Stimulated activated naive CD8-positive, alpha-beta T cell treated with anti-CD3 and anti-CD28 coated beads, Interleukin-15, Interleukin-2, amounts not matched to agents 100 U/mL and 50 U/mL, for 24 hours (primary cell): ENCODE measurements at places on chromosomes 3 and 15.

- DNase-seq, result no peak
Observed at GRCh38 chr15:72604794-72605193, 49.7 kb upstream of the GOLGA6B start.

DNA sequence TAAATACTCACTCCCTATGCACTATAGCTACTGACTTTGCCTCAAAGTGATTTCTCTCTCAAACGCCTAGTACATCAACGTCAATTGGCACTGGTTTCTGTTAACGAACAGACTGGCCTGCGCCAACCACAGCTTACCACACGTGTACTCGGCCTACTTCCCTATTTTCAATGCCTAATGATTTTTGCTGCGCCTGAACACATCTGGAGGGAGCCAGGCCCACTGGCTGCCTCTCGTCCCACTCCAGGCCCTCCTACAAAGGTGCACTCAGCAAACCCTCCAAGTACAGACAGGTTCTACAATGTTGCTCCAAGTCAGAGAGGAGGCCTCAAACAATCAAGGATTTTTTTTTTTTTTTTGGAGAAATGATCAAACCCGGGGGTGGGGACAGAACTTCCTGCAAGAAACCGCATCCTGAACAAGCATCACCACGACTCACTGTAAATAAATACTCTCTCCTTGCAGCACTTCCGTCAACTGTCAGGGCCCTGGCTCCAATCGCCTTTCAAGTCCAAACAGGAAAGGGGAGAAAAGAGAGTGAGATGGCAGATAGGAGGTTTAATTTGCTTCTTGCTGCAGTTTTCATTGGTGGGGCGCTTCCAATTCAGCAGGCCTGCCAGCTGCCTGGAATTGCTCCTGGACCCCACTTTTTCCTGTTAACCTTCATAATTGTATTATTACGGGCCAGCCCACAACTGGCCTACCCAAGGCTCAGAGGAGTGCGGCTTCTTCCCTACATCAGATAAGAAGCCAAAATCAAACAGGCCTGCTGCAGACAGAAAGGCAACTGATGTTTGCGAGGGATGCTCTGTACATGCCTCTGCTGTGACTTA is 139.3 kb downstream of the FOXP1 start:
- peak; percentile 61 for DNase-seq

GRCh38 chr15:77840991-77841775 is 208.5 kb upstream of the LINGO1 start:
- no peak for DNase-seq

- DNase-seq, result no peak
Observed at GRCh38 chr15:67092752-67093503, 27.5 kb downstream of the SMAD3 start.

GRCh38 chr3:15102836-15103235 is 3.9 kb upstream of the RBSN start:
- DNase-seq, result no peak

- DNase-seq, result no peak
Observed at GRCh38 chr3:72070005-72070404, 285.1 kb upstream of the PROK2 start.
